ENCODE measurements at places on chromosomes 4 and X.

DNA sequence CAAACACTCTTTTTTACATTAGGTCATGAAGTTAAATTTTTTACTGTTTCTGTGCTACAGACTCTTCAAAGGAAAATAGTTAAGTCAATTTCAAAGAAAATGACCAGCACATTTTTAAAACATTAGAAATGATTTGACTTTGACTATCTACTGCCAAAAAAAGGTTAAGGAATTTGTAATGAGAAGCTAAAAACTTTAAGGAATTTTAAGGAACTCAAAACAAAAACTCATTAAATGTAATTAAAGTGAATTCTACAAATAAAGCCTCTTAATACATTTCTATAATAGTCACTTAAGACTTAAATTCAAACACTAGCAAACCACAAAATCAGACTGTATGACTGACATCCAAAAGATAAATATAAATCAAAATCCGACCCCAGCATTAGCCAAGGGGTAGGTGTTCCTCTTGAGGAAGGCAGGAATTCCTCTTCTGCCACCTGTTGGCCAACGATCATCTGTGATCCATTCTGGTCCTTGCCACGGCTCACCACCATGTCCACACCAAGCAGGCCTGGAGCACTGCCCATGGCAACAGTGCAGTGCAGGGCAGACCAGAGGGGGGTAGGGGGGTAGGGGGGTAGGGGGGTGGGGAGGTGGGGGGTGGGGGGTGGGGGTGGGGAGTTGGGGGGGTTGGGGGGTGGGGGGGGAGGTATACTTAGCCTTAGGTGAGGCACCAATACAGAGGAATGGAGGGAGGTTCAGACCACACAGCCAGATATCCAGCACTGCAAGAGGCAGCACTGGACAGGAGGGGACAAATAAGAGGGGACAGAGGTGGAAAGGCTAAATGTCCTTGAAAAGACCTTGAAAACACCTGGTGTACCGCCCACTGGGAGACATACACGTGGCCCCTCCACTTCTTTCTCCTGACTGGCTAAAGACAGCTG lies 287.4 kb downstream of the CHIC1 start:
- DNase-seq: no peak

- DNase-seq: no peak
Observed at GRCh38 chrX:104316739-104317138, 62.0 kb upstream of the ESX1 start.

GRCh38 chr4:110119337-110119736 lies 79.1 kb downstream of the ELOVL6 start:
- no peak for DNase-seq

DNA sequence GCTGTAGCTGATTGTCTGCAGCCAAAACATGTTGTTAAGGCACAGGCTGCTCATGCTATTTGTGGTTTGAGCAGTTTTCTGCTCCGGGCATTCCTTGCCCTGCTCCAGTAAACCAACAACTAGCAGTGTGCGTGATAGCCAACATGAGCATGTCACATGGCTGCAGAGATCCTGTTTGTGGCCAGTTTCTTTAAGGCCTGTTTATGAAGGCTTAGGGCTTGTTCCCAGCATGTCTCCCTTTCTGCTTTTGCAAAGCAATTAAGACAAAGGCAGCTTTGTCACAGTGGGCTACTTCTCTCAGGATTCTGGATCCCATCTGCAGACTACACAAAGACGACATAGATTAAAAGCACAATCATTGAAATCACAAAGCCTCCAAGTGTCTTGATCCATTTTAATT lies 160.5 kb downstream of the ZNF518B start:
- DNase-seq: no peak

DNA sequence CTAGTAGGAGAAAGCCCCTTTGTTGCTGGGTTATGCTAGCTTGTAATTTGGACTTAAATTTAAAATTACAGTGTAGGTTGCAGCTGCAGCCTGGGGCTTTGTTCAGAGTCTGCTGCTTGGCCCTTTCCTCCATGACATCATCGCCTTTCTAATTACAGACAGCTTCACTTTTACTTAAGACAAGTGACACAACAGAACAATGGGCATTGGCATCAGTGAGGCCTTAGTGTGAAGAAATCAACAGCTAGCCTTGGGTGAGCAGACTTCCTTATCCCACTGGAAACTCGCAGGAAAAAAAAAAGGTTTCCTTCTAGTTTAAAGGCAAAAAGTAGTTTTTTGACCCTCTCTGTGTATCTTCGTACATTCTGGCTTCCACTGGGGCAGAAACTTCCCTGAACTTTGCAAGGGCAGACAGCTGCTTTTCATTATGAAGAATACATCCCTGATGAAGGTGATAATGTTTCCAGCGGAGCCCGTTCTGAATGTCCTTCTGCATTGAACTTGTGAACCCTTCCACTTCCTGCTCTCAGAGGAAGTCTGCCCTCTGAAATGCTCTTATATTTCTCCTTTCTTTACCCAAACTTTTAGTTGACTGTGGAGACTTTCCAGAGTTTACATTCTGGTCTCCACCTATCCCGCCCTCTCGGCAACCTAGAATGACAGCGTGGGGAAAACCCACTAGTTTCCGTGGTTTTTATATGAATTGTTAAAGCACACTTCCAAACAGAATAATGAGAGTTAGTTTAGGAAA lies 123.2 kb upstream of the FAM9C start:
- DNase-seq: peak; percentile 12

DNA sequence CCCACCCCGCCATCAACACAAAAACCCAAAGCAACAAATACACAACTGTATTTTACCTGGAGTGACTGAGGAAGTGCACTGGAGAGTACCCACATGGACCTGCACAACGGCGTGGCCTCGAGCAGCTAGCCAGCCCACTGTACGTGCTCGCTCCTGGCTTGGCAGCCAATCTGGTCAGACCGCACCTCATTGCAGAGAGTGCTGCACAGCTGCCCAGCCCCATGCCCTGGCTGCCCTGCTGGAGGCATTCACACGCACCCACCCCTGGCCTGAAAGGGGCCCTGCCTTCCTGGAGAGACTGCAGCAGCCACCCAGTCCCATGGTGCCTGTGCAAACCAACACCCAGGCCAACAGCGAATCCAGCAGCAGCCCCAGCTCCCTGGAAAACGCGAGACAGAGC lies 116.3 kb downstream of the GALNTL6 start:
- DNase-seq: no peak
